NCI-H446 treated with DMSO at 0.1 percent for 48 hours (cell line): ENCODE measurements at places on chromosomes 12 and 14.

GRCh38 chr12:24911271-24911791 is 37.6 kb downstream of the BCAT1 start:
- no peak for DNase-seq

DNA sequence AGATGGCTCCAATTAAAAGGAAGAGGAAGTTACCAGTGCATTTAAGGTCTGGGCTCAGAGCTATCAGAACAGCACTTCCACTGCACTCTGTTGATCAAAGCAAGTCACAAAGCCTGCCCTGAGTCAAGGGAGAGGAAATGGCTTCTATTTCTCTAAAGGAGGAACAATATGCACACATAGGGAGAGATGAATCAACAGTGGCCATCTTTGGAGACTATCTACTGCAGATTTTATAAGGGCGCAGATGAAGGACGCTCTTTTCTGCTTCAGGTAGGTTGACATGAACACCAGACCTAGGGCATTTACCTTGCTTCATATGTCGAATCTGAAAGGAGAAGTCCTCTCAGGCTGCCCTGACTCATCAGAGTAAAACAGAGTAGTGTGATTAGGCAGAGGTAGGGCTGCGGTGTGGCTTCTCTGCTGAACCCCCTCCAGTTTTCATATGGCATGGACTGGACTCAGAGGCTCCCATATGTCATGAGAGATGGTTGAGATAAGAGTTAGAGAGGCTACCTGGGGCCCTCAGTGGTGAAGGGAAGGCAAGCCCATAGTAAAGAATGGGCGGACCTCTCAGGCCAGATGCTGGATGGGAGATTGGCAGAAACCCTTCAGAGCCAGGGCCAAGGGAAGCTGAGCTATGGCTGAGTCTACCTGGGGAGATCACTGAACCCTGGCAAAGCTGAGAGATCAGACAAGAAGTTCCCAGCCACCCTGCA is 84.4 kb downstream of the ARF6 start:
- DNase-seq: no peak

GRCh38 chr14:85186082-85186481 is 343.9 kb upstream of the FLRT2 start:
- DNase-seq: no peak

DNA sequence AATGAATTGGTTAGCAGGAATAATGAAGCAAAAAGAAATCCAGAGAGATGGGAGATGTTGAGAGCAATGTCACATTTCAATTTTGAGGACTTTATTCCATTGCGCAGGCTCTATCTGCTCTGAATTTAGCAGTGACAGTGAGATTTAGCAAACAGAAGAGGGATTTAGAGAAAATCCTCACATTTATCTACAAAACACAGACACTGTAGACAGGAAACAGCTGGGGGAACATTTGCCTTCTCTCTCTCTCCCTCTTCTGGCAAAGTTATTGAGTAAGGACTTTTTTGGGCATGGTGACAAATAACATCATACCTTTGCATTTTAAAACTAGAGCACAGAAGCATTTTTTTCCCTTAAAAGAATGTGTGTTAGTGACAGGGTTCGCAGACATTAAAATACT is at the start of gene IGF1:
TSS of gene IGF1 (minus strand) at position 158 of the 400 bp plus-strand sequence. CDS start 182 bp downstream, outside the sequence.
- DNase-seq: no peak

GRCh38 chr12:132825861-132826260 is 2.8 kb downstream of the GOLGA3 start:
- no peak for DNase-seq

GRCh38 chr12:132365226-132365625 is 35.8 kb upstream of the GALNT9 start:
- DNase-seq: no peak

DNA sequence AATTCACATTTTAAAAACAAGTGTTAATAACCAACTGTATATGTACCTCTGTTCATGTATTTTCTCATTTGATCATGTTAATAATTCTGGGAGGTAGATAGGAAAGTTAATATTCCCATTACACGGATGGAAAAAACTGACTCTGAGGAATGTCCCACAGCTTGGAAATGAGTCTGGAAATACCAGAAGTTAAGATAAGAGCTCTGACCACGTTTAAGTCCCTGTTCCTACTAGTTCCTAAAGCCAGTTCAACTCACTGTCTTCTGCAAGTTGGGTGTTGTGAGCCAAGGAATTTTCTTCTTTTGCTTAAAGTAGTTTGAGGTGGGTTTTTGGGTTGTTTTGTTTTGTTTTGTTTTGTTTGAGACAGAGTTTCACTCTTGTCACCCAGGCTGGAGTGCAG is 104.5 kb downstream of the TMEM30B start:
- DNase-seq: no peak

DNA sequence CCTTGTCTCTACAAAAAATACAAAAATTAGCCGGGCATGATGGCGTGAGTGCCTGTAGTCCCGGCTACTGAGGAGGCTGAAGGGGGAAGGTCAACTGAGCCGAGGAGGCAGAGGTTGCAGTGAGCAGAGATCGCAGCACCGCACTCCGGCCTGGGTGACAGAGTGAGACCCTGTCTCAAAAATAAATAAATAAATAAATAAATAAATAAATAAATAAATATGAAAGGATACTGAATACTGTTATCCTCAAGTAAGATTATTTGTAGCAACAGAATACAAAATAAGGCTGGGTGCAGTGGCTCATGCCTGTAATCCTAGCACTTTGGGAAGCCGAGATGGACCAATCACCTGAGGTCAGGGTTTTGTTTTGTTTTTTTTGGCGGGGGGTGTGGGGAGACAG is 1.9 kb downstream of the RNF41 start:
- no peak for DNase-seq

DNA sequence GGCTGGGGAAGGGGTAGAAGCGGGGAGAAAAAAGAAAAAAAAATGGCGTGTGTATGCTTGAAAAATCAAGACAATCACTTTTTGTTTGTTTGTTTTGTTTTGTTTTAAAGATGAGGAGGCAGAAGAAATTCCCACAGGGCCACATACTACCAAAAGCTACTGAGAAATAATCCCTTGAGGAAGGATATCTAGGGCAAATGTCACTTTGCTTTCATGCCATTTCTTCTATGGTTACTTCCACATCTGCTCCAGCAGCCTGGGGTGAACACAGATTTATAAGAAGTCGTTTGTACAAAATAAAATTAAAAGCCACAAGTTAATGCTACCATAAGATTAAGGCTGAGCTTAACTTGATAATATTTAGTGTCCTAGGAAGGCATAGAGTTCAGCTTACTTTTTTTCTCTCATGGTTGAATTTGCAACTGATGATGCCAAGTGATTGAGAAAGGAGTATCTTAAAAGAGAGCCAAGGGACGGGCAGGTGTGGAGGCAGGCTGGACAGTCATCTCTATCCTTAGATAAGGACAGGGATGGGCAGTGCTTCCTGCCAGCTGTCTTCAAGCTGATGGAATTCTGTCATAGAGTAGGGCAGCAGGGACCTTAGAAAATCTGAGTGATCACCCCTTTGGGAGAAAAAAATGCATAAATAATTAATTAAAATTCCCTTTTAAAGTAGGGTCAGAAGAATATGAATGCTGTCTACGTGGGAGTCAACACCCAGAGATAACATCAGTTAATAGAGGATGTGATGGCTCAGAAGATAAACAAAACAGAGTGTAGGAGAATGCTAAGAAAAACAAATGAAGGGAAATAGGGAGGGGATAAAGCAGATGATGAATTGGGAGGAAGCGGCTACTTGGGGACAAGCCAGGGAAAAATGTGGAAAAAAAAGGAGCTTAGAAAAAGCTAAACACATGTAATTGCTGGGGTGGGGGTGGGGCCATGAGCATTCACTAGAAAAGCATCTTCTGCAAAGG is 57.1 kb downstream of the DYRK2 start:
- no peak for DNase-seq

- no peak for DNase-seq
Measured at GRCh38 chr12:96219700-96220206, 25.6 kb downstream of the ELK3 start.

GRCh38 chr12:89252284-89252683 is 100.0 kb downstream of the DUSP6 start:
- DNase-seq: no peak

GRCh38 chr14:71076462-71077092 is 169.3 kb downstream of the PCNX1 start:
- no peak for DNase-seq

DNA sequence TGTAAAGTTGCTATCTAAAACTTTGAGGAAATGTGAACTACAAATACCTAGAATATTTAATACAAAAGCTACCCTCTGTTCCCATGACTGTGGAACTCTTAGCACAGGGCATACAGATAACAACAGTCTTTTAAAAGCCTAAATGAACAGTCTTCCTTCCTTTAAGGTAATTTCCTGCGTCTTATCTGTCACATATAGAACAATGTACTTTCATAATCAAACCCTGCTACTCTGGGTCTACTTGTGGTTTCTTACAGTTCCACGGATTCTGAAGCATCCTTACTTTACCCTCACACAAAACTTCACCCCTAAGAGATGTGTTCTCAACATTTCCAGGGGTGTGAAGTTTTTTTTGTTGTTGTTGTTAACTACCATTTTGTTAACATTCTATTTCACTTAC is 5.1 kb downstream of the PKP2 start:
- DNase-seq: no peak

GRCh38 chr14:101757064-101757838 is 4.3 kb upstream of the PPP2R5C start:
- no peak for DNase-seq

- DNase-seq: no peak
Measured at GRCh38 chr12:132355742-132356681, 26.6 kb upstream of the GALNT9 start.
